Activated CD8-positive, alpha-beta memory T cell treated with anti-CD3 and anti-CD28 coated beads for 1 hour (primary cell): ENCODE measurements at places on chromosomes 11 and 22.
A peak's percentile ranks its signal among the peaks of the same experiment; 100 is the strongest.

DNA sequence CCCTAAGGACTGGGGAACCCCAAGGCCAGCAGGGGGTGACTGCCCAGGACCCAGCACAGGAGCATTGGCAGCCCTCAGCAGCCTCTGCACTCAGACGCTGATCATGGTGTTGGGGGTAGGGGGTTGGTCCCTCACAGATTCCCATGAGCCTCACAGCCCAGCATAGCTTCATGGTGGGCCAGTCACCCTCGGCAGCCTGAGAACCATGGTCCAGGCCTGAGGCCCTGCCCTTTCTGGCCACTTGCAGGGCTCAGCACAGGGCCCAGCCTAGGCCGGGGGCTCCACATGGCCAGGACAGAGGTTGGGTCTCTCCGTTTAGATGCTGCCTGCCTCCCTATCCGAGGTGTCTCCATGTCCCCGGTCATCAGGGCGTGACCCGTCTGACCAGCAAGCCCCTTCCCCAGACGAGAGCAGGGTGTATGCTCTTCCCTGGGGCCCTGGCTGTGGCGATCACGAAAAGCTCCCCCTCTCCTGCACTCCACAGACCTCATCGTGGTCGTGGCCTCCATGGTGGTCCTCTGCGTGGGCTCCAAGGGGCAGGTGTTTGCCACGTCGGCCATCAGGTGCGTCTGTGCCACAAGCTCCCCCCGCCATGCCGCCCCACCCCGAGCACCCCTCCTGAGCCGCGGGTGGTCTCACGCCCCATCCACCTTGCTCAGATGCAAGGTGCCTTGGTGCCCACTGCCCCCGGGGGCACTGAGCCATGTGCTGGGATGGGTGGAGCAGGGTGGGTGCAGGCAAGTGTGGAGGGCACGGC lies 126.2 kb downstream of the KCNQ1 start:
- DNase-seq, result no peak

DNA sequence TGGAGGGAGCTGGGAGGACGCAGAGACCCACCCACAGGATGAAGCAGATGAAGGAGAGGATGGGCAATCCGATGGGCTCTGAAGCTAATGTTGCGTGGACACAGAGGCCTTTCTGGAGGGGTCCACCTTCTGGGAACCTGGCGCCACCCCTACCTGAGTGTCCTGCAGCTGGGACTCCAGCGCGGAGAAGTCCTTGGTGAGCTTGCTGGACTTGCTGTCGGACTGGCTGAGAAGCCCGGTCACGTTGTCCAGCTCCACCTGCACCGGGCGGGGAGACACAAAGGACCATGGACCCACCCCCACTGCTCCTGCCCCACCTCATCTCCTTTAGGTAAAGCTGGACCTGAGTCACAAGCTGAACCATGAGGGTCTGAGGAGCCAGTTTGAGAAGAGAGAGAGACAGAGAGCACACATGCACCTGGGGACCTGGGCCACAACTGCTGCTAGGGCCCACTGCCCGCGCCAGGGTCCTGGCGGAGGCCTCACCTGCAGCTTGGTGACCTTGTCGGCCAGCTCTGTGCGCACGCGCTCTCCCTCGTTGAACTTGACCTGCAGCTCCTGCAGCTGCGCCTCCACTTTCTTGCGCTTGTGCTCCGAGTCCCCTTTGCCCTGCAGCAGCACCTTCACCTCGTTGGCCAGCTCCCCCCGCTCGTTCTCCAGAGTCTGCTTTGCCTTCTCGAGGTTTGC lies 40.8 kb downstream of the APOL1 start:
- no peak for DNase-seq

- DNase-seq, result no peak
These were observed 44.5 kb downstream of the MED15 start for GRCh38 chr22:20551805-20552442.

DNA sequence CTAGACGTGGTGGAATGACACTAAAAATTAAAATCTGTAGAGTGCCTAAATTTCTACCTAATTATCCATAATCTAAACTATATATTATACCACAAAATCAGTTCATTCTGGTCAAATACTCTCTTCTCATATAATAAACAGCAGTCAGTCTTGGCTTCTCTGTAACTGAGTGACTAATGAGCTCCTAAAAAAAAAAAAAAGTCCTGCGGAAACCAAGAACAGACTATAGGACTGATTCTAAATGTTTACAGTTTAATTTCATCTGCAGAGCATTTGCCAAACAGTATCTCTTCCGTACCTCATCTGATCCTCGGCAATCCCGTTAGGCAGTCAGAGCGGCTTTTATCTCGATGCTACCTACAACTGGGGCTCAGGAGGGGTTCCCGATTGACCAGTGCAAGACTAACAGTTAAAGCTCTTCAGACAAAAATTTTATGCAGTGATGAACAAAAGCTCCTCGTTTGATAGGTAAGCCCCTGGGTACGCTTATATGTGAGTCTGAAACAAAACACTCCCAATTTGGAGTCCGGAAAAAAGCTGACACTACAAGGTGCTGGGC lies 686 bp downstream of the KIF18A start:
- no peak for DNase-seq

DNA sequence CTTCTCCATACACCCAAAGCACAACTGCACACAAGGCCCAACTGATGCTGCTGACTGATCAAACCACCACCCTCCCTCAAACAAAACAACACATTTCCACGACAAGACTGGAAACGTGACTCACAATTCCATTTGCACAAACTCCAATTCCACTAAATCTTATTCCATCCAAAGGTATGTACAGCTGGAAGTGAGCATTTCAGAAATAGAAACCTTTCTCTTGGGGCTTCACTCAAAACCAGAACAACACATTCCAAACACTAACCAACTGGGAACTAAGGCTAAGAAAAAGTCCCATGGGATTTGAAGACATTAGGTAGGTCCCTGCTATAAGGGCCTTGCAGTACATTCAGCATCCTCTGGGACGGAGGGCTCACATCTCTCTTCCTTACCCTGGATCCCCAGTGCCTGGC lies 19.6 kb downstream of the MORC2 start:
- no peak for DNase-seq

- DNase-seq, result no peak
These were observed 4.0 kb downstream of the GUCD1 start for GRCh38 chr22:24550902-24551435.

DNA sequence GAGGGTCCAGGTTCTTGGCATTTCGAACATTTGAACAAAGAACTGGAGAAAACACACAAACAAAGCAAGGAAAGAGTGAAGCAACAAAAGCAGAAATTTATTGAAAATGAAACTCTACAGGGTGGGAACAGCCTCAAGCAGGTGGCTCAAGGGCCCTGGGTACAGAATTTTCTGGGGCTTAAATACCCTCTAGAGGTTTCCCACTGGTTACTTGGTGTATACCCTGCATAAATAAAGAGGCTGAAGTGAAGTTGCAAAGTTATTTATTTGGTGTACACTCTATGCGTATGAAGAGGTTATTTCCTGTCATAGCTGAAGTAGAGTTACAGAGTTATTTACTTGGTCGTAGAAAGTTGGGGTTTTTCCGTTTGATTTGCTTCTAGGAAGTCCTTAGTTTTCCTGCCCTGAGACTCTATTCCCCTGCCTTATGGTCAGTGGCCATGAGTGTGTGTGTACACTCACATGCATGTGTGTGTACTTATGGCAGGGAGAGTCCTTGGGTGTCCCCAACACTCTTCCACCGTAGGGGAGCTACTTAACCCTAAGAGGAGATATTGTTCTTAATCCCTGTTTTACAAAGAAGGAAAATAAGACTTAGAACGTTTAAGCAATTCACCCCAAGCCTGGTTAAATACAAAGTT lies 5.6 kb upstream of the SMCO4 start:
- DNase-seq, result no peak

DNA sequence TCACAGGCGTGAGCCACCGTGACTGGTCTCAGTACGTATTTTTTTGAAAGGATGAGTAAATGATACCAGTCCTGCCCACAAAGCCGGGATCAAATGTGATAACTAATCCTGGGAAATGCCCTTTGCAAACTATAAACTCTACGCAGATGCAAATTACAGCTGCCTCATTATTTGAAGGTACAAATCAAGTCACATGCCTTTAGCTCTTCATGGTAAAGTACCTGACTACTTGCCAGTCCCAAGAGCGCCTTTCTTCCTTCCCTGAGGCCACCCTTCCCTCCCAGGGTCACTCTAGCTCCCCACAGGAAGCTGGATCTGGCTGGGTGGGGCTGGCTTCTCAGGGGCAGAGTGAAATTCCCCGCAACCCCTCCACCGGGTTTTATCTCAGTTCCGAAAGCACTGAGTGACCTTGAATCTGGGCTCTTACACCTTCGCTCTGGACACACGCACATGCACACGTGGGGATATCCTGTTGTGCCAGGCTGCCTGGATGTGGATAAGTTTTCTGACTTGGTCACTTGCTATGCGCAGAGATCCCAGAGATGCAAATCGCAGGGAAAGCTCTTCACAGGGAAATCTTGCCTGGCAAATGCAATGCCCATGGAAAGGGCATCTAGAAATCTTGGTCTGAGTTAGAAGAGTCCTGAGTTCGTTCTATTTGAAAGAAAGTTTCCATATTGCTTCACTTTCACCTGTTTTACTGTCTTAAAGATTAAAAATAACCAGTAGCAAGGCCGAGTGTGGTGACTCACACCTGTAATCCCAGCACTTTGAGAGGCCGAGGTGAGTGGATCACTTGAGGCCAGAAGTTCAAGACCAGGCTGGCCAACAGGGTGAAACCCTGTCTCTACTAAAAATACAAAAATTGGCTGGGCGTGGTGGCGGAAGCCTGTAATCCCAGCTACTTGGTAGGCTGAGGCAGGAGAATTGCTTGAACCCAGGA lies 8.5 kb downstream of the A4GALT start:
- no peak for DNase-seq

GRCh38 chr11:73135346-73136284 lies 6.5 kb downstream of the FCHSD2 start:
- DNase-seq, result no peak

DNA sequence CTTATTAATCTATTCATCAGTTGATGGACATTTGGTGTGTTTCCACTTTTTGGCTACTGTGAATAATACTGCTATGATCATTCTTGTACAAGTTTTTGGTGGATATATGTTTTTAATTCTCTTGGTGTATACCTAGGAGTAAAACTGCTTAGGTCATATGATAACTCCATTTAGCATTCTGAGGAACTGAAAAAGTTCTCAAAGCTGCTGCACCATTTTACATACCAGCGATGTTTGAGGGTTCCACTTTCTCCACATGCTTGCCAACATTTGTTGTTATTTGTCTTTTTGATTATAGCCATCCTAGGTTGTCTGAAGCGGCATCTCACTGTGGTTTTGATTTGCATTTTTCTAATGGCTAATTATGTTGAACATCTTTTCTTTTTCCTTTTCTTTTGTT lies 4.1 kb upstream of the ACER3 start:
- no peak for DNase-seq

DNA sequence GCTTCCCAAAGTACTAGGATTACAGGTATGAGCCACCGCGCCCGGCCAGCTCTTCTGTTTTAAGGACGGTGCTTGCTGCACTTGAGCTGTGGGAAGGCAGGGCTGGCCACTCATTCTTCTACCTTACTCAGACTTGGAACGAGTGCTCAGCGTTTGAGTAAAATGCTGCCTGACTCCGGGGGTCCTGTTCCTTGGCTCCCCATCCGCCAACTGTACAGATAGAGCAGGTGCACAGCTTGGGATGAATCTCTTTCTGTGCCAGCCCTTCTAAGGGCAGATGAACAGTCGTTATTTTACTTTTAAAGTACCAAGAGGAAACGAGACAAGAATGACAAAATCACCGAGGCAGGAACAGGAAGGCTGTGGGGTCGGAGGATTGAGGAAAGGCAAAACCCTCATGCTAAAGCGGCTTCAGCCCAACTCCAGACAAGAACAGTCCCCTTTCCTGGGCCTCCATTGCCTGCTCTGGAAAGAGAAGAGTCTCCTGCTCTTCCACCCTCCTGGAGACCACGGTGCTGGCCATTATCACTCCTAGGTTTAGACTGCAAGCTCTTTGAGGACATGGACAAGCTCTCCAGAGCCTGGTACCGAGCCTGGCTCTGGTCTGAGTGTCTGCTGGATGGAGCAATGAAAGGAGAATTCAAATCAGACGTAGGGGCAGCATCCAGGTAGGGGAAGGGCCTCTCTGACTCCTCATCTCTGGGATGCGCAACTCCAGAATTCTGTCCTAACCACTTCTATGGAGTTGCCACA lies 1.1 kb upstream of the SUN2 start:
- DNase-seq, result no peak

DNA sequence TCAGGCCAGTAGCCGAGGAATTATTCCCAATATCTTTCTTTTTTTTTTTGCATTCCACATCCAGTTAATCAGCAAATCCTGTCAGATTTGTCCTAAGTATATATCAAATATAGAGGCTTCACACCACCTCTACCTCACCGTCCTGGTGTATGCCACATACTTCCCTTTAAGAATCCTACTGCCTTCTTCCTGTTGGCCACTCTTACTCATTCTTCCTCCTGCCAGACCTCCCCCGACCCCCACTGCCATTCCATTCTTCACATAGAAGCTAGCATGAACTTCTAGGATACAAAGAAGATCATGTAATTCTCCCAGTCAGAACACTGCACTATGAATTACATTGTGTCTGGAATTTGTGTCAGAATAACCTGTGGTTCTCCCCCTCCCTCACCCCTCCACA lies 89.5 kb downstream of the TRIM44 start:
- no peak for DNase-seq

DNA sequence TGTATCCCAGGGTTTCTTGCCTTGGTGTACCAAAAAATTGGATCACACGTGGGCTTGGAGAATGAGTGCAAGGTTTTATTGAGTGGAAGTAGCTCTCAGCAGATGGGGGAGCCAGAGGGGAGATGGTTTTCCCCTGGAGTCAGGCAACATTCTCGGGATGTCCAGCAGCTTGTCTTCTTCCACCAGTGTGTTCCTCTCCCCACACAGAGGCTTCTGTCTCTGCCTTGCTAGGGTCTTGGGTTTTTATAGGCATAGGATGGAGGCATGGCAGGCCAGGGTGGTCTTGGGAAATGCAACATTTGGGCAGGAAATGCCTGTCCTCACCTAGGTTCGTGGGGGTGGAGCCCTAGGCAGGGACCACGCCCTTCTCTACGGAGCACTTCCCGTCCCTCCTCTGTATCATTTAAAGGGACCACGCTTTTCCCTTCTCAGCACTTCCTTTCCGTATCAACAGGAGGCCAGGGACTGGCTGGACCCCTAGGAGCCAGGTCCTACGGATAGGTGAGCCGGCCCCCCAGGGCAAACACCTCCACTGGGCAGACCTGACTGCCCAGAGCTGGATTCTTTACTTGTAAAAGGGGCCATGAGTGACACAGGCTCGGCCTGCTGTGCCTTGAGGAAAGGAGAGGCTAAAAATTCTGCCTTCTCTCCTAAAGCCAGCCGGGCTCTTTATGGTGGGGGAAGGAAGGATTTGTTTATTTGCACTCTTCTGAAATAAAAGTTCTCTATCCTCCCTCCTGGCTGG lies 55.3 kb upstream of the CCDC188 start:
- DNase-seq, result peak; percentile 46

GRCh38 chr11:87128372-87128771 lies 90.6 kb downstream of the TMEM135 start:
- DNase-seq, result no peak

GRCh38 chr11:120032766-120033390 lies 105.0 kb downstream of the TRIM29 start:
- DNase-seq, result no peak
